ENCODE measurements at places on chromosomes 12 and 14. TPM values are rescaled to one million over a fixed set of nuclear protein-coding genes. Genes with fewer than 3 reads are reported as not detected.

Gene KRT78
- total RNA-seq = not detected

Gene PPP1R36
- 0.38 TPM for total RNA-seq

Gene FOXN3
- 4.8 TPM for total RNA-seq

Gene RAD9B
- total RNA-seq = 0.22 TPM

Gene ITGB7
- total RNA-seq = 0.35 TPM

Gene ZNF84
- 14.9 TPM for total RNA-seq

Gene LUM
- 0.28 TPM for total RNA-seq

Gene GDF3
- total RNA-seq = not detected

Gene CD27
- not detected for total RNA-seq

Gene KRT85
- 0.06 TPM for total RNA-seq

Gene SOAT2
- total RNA-seq = 0.24 TPM

Gene SERPINA12
- not detected for total RNA-seq

Gene HSPB8
- 21.0 TPM for total RNA-seq

Gene CLEC14A
- not detected for total RNA-seq

Gene ANO2
- not detected for total RNA-seq

Gene SYT1
- total RNA-seq = 5.3 TPM
